Adrenal gland (tissue), 19 donors: ENCODE measurements at places on chromosomes 2 and 18.
A peak's percentile ranks its signal among the peaks of the same experiment; 100 is the strongest.

- H3K27me3 ChIP-seq = no peaks in the 10 kb centered on the region
- H3K4me1 ChIP-seq = no peaks in the 10 kb centered on the region
- H3K36me3 ChIP-seq = no peaks in the 10 kb centered on the region
- DNase-seq = no peak
- H3K27ac ChIP-seq = no peak overlapping the region
These were observed 40.2 kb downstream of the SNED1 start for GRCh38 chr2:241038374-241039180.

- no peak overlapping the region for H3K27ac ChIP-seq
- H3K4me1 ChIP-seq = peaks cover 10% of the 10 kb centered on the region
- H3K27me3 ChIP-seq = no peaks in the 10 kb centered on the region
- H3K36me3 ChIP-seq = no peaks in the 10 kb centered on the region
These were observed 14.7 kb downstream of the RALB start for GRCh38 chr2:120267348-120267747.

- no peaks in the 10 kb centered on the region for H3K4me1 ChIP-seq
- no peaks in the 10 kb centered on the region for H3K27me3 ChIP-seq
- no peak overlapping the region for H3K4me3 ChIP-seq
These were observed 109.8 kb upstream of the RPRM start for GRCh38 chr2:153588408-153588807.

DNA sequence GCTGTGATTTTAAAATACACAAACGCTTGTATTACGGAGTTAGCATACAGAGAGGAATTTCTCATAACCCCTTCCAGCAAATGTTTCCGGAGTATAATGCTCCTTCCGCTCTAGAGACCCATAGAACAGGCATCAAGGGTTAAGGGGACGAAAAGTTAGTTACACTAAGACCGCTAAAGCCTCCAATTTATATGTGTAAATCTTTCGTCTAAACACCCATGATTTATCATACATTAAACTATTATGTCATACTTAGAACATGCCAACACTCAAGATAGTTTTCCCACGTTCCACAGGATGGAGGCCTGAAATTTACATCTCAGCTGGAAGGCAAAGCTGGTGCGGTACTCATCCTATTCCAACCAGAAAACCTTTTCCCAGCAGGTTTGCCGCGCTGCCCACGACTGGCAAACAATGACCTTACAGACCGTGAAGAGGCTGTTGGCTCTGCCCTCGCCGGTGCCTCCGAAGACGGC lies 650 bp downstream of the ORMDL1 start:
- no peaks in the 10 kb centered on the region for H3K4me1 ChIP-seq
- peak overlapping the region; percentile 9 for H3K4me3 ChIP-seq
- H3K27me3 ChIP-seq = no peaks in the 10 kb centered on the region
- no peak for DNase-seq
- peaks cover 27% of the 10 kb centered on the region for H3K36me3 ChIP-seq
- peak overlapping the region; percentile 96 for H3K27ac ChIP-seq

GRCh38 chr2:72757177-72757775 lies 68.6 kb downstream of the EXOC6B start:
- no peaks in the 10 kb centered on the region for H3K36me3 ChIP-seq
- H3K27ac ChIP-seq = peak overlapping the region; percentile 81
- peak; percentile 91 for DNase-seq
- H3K27me3 ChIP-seq = no peaks in the 10 kb centered on the region
- no peak overlapping the region for H3K4me3 ChIP-seq
- peaks cover 61% of the 10 kb centered on the region for H3K4me1 ChIP-seq

DNA sequence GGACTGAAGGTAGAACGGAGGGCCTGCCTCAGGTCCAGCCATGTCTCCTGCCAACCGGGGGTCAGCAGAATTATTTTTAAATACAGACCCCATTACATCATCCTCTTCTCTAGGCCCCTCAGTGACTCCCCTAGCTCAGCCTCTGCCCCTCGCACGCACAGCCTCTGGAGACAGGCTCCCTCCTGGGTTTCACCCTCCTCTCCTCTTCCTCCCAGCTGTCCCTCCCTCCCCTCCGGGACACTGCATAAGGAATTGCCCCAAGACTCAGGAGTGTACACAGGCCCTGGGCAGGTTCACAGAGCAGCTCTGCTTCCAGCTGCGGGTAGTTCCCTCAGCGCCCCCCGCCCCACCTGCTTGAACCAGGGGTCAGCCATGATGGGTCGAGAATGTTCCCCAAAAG lies 520.2 kb upstream of the MYT1L start:
- no peaks in the 10 kb centered on the region for H3K36me3 ChIP-seq
- H3K27ac ChIP-seq = no peak overlapping the region
- no peak for DNase-seq
- H3K4me3 ChIP-seq = no peak overlapping the region
- H3K27me3 ChIP-seq = no peaks in the 10 kb centered on the region
- H3K4me1 ChIP-seq = no peaks in the 10 kb centered on the region

GRCh38 chr2:29202819-29203495 lies 87.7 kb downstream of the CLIP4 start:
- H3K4me3 ChIP-seq = no peak overlapping the region
- no peak for DNase-seq
- no peaks in the 10 kb centered on the region for H3K27me3 ChIP-seq
- H3K4me1 ChIP-seq = no peaks in the 10 kb centered on the region
- no peaks in the 10 kb centered on the region for H3K36me3 ChIP-seq
- no peak overlapping the region for H3K27ac ChIP-seq

- H3K27me3 ChIP-seq = no peaks in the 10 kb centered on the region
- no peak for DNase-seq
- H3K27ac ChIP-seq = no peak overlapping the region
These were observed 215.2 kb downstream of the GULP1 start for GRCh38 chr2:188506843-188507242.

GRCh38 chr2:219174801-219175200 lies 1.9 kb downstream of the CNPPD1 start:
- no peak for DNase-seq
- H3K27me3 ChIP-seq = no peaks in the 10 kb centered on the region
- no peak overlapping the region for H3K4me3 ChIP-seq
- H3K27ac ChIP-seq = no peak overlapping the region
- peaks cover 32% of the 10 kb centered on the region for H3K4me1 ChIP-seq

GRCh38 chr2:176494949-176495353 lies 225.7 kb downstream of the MTX2 start:
- DNase-seq = peak; percentile 86
- H3K27ac ChIP-seq = no peak overlapping the region
- H3K36me3 ChIP-seq = no peaks in the 10 kb centered on the region
- no peaks in the 10 kb centered on the region for H3K4me1 ChIP-seq
- peaks cover 2% of the 10 kb centered on the region for H3K27me3 ChIP-seq
- H3K4me3 ChIP-seq = no peak overlapping the region
